ENCODE measurements at places on chromosomes 5 and 9. TPM values are rescaled to one million over a fixed set of nuclear protein-coding genes. Genes with fewer than 3 reads are reported as not detected.

ARL15 gene
- 0.33 TPM for total RNA-seq

FOXD4L6 gene
- total RNA-seq, result 0.20 TPM

PTGES gene
- 116 TPM for total RNA-seq

CCL27 gene
- total RNA-seq, result 0.44 TPM

GPX8 gene
- 40.2 TPM for total RNA-seq

AGXT2 gene
- not detected for total RNA-seq

SPATA31C1 gene
- not detected for total RNA-seq

TEX48 gene
- not detected for total RNA-seq

IL4 gene
- total RNA-seq, result not detected

CEL gene
- total RNA-seq, result 2.7 TPM

EGFLAM gene
- not detected for total RNA-seq

MAST4 gene
- 13.3 TPM for total RNA-seq

MYO10 gene
- total RNA-seq, result 116 TPM

SOWAHA gene
- total RNA-seq, result not detected
